ENCODE measurements at places on chromosomes 2 and 18.

GRCh38 chr18:31636387-31636786, 44.7 kb downstream of the TTR start:
- DNase-seq = no peak

DNA sequence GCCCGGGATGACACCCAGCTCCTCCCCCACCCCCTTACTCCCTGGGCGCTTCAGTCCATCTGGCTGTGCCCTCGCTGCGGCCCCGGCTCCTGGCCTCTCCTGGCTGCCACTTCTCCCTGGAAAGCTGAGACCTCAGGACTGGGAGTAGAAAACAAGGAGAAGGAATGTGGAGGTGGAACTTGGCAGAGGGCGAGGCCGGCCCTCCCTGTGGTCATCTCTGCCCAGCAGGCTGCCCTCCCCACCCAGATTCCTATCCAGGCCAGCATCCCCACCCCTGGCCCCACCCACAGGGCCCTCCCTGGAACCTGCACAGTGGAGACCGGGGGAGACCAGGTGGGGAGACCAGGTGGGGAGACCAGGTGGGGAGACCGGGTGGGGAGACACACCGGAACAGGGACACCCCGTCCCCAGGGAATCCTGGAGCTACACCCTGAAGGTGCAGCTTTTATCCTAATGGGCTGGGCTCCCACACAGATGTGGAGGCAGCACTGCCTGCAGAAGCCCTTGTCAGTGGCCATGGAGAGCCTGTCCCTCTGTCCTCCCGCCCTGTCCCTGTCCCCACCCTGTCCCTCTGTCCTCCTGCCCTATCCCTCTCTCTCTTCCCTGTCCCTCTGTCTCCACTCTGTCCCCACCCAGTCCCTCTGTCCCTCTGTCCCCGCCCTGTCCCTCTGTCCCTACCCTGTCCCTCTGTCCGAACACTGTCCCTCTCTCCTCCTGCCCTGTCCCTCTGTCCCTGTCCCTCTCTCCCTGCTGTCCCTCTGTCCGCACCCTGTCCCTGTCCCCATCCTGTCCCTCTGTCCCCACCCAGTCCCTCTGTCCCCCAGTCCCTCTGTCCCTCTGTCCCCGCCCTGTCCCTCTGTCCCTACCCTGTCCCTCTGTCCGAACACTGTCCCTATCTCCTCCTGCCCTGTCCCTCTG, 157.1 kb downstream of the PXDN start:
- DNase-seq = no peak

GRCh38 chr18:60174832-60175231, 197.7 kb downstream of the MC4R start:
- DNase-seq = no peak

- no peak for DNase-seq
These were observed 65.2 kb downstream of the LTBP1 start for GRCh38 chr2:33011941-33012340.

DNA sequence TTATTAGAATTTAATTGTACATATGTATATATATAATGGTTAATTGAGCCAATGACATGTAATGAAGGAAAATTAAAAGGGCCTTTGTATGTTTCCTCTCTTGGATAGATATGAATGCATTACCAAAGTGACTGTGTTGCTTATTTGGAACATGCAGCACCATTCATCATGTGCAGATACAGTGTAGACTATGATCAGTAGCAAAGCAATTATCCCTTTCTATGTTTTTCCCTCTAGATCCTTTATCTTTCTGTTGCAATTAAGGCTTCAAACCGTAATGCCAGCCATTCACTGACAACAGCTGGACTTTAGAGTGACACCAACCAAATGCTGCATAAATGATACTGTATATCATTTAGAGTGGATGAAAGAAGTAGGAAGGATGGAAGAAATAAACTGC, 565.2 kb downstream of the NRXN1 start:
- no peak for DNase-seq

GRCh38 chr18:2351126-2351850, 220.0 kb downstream of the METTL4 start:
- no peak for DNase-seq

DNA sequence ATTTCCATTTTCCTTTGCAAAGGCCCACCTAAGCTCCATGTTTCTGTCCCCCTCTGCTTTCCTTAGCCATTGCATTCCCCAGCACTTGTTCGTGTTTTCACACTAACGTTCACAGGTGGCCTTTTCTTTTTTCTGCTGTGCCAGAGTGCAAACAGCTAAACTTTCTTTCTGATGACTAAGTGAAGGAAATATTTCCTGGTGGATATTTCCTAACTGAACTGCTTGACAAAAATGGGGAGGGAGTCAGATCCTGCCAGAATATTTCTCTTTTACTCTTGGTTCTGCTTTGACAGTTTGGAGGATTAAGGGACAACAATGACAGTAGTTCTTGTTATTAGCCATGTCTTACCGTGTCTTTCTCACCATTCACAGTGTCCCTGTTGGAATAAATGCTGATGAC, 344.0 kb downstream of the ARHGAP15 start:
- no peak for DNase-seq

DNA sequence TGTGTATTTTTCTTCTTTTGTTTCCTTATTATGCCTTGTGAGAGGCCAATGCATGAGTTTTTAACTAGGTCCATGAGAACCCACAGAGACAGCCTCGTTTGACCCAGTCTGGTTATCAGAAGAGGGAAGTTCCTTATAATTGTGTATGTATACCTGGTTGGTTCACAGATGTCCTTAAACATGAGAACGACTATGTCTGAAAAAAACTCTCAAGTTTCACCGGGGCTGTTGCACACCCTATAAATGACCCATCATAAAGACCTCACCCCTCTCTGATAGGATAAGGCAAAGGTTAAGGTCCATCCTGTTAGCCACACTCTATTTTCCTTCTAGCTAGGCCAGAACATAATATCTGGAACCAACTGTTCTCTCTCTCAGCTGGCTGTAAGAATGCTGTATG, 42.7 kb upstream of the MSH2 start:
- no peak for DNase-seq

- no peak for DNase-seq
These were observed 659.0 kb upstream of the CDH7 start for GRCh38 chr18:65091744-65092329.

DNA sequence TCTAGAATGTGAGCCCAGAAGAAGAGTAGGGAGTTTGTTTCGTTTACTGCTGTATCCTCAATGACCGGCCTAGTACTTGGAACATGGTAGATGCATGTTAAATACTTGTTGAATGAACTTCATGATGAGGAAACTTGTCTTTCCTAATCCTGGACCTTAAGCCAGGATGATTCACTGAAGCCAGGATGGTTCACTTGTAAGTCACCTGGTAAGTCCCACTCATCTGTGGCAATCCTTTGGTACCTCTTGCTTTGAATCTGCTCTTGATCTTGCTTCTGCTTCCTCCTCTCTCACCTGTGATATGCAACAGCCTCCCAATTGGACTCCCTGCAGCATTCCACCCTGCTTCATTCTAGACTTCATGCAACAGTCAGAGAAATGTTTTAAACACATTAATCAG, 43.6 kb downstream of the QPCT start:
- no peak for DNase-seq

GRCh38 chr2:230268606-230269243, 43.2 kb downstream of the SP140 start:
- DNase-seq = no peak

DNA sequence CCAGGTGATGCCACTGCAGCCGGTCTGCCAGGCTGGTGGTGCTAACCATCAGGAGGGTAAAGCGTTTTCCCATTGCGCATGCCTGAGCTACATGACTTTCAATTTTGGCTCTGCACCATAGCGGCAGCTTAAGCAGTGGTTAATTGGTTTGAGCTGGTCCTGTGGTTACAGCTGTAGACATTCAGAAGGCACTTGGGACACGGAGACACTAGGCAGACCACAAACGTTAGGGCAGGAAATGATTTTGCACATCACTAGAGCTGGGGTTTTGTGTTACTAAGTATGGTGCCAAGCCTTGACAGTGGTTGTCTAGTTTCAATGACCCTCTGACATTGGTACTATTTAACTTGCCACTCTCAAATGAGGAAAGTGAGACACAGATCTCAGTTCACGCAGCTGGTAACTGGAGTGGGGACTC, 28.9 kb upstream of the CNOT11 start:
- DNase-seq = no peak

GRCh38 chr18:72107647-72108383, 436.3 kb downstream of the CBLN2 start:
- DNase-seq = peak; percentile 1

DNA sequence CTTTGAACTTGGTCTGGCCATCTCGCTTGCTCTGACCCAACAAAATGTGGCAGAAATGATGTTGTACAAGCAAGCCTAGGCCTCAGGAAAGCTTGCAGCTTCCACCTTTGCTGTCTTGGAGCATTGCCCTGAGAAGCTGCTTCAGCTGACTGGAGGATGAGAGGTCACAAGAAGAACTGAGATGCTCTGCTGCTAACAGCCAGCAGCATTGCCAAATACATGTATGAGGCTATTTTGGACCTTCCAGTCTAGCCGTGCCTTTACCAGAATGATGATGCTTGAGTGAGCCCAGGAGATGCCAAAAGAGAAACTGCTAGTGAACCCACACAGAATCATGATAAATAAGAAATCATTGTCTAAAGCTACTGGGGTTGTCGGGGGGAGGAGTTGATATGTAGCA, 13.2 kb upstream of the ITGAV start:
- DNase-seq = no peak

DNA sequence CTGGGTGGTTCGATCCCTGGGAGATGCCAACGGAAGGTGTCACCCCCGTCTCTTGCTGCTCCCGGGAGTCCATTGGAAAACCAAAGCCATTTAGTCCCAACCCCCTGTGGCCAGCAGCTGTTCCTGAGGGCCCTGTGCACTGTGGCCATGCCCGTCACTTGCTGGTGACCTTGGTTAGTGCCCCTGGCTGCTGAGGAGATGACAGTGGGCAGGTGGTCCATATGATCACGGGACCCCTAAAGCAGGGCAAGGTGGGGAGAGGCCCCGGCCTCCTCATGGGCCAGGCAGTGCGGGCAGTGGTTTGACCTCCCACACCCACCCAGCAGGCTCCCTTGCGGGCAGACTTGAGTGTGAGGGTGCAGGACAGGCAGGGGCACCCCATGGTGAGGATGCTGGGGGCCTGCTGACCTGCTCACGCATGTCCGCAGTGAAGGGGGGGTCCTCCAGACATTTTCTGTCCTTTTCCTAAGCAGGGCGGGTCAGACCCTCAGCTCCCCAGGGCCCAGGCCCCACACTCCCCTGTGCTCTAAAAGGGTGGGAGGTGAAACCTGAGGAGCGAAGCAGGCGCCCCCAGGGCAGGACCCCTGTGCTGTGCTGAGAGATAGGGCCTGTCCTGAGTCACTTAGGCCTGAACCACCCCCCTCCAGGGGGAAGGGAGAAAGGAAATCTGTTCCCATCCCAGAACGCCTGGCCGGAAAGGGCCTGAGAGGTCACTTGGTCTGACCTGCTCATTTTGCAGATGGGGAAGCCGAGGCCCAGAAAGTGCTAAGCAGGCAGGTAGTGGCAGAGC, 6.8 kb downstream of the ITM2C start:
- DNase-seq = no peak

DNA sequence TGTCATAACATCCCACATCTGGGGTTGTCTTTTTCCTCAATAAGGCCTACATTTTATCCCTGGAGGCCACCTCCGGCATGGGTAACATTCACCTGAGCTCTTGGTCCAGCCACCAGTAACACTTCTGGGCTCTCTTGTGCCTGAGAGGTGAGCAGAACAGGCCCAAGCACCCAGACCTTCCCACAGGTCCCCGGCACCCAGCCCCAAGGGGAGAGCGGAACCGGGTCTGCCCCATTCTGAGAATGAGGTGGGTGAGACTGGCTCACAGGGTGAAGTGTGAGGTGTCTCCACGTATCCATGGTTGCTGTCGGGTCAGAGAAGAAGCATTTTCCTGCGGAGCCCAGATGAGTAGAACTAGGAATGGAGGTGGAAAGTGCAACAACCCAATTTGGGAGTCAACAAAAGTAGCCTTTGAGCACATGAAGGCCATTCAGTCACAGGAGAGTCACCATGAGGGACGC, 496.7 kb upstream of the MYT1L start:
- no peak for DNase-seq

DNA sequence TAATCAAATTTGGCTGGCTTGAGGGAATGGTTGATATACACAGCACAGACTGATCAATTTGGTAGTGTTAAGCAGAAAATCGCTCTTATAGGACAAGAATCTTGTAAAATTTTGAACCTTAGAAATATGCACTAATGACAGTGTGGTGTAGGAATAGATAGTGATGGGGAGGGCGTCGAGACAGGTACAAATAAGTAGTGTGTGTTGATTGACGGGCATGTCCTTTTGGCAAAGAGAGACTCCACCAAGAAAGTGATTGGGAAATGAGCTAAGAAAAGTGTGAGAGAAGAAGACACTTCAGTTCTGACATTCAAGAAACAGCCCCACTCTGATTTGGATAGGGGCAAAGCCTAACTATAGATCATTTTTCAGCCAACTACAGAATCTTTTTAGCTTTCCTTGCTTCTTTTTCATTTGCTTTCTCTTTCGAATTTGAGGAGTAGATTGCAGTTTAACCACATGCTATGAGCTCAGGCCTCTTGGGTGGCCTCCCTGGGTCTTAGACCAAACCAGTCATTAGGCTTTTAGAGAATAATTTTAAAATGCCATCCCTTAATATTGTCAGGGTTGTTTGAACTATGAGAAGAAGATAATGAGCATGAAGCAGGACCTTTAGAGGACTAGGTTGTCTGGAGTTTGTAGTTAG, 127.1 kb downstream of the CERS6 start:
- DNase-seq = no peak

GRCh38 chr2:20594957-20595356, 55.9 kb downstream of the HS1BP3 start:
- no peak for DNase-seq

GRCh38 chr2:19617257-19617848, 258.9 kb upstream of the OSR1 start:
- no peak for DNase-seq

- DNase-seq = no peak
These were observed 1104.2 kb upstream of the FAM98A start for GRCh38 chr2:34703292-34703691.

DNA sequence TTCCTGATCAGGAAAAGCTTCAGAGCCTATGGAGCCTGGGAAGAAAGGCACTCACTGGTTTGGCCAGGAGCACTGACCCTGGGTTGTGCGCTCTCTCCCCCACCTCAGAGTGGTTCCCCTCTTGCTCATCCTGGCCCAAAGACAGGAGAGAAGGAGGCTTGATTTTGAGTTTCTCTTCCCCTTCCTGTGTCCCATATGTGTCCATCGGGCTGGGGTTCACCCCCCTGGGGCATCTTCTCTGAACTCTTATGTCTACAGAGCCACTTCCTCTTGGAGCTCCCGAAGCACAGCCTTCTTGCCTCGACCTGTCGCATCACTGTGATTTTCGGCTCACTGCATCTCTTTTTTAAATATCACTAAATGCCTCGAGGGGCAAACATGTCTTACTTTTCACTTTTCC, 692.3 kb downstream of the RNF144A start:
- DNase-seq = no peak

- DNase-seq = no peak
These were observed 766.2 kb upstream of the TMEFF2 start for GRCh38 chr2:192960945-192961344.

GRCh38 chr2:101521487-101521886, 46.6 kb upstream of the RFX8 start:
- DNase-seq = no peak

DNA sequence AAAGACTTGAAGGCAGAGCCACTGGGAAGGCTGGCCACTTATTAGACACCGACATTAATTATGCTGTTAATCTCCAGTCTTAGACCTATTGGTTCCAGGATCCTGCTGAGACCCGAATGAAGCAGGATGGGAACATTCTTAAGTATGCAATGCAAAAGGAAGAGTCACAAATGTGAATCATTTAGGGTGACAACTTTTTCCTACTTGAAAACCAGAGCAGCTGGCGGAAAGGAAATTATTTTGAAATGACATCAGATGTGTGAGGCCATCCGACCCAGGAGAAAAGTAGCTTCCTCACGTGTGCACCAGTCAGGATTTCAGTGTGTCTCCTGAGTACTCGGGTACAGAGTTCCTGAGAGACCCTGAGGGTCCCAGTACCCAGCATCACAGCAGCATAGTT, 222.9 kb upstream of the NCKAP5 start:
- DNase-seq = no peak

All from putamen (tissue), 1 donor.